SJCRH30 (cell line): ENCODE measurements at places on chromosomes 4 and X. TPM values are rescaled to one million over a fixed set of nuclear protein-coding genes. Genes with fewer than 3 reads are reported as not detected.

Gene DAPP1
- 0.18 and 0.49 TPM in 2 replicates for total RNA-seq

Gene BRS3
- total RNA-seq = not detected in 2 replicates

Gene ANKRD50
- total RNA-seq = 18.4 and 21.0 TPM in 2 replicates

Gene ADAM29
- not detected in 2 replicates for total RNA-seq

Gene L1CAM
- 14.2 and 14.7 TPM in 2 replicates for total RNA-seq

Gene SLC10A6
- total RNA-seq = not detected in 2 replicates

Gene AP1AR
- 23.1 and 24.7 TPM in 2 replicates for total RNA-seq

Gene GPC3
- 27.6 and 27.9 TPM in 2 replicates for total RNA-seq

Gene TENM3
- total RNA-seq = 57.4 and 58.5 TPM in 2 replicates

GRCh38 chr4:76744241-76744921 lies 153.6 kb downstream of the SOWAHB start:
- no peak for DNase-seq

DNA sequence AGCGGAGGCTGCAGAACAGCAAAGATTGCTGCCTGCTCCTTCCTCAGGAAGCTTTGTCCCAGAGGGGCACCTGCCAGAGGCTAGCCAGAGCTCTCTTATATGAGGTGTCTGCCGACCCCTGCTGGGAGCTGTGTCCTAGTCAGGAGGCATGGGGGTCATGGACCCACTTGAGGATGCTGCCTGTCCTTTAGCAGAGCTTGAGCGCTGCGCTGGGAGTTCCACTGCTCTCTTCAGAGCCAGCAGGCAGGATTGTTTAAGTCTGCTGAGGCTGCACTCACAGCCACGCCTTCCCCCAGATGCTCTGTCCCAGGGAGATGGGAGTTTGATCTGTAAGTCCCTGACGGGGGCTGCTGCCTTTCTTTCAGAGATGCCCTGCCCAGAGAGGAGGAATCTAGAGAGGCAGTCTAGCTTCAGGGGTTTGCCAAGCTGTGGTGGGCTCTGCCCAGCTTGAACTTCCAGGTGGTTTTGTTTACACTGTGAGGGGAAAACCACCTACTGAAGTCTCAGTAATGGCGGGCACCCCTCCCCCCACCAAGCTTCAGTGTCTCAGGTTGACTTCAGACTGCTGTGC lies 10.9 kb downstream of the DCK start:
- DNase-seq = no peak

- no peak for DNase-seq
These were observed 26.3 kb downstream of the TBC1D14 start for GRCh38 chr4:6935965-6936364.

DNA sequence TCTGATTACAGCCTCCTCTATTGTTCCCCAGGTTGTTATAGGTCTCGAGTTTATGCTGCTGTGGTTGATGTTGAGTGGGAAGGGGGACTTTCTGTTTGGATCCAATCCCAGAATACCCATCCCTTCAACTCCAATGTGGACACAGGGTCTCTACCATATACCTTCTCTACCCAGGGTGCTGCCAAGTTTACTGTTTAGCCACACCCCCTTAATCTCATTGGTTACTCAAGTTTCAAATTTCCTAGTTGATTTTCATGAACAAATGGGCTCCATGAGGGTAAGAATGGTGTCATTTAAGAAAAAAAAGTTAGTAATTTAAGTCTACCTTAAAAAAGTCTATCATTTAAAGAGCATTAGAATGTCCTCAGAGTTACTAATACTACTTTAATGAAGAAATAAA lies 3.6 kb upstream of the SPP1 start:
- DNase-seq = peak; percentile 32

- peak; percentile 79 for DNase-seq
These were observed 30.4 kb downstream of the FAT1 start for GRCh38 chr4:186693159-186693815.

DNA sequence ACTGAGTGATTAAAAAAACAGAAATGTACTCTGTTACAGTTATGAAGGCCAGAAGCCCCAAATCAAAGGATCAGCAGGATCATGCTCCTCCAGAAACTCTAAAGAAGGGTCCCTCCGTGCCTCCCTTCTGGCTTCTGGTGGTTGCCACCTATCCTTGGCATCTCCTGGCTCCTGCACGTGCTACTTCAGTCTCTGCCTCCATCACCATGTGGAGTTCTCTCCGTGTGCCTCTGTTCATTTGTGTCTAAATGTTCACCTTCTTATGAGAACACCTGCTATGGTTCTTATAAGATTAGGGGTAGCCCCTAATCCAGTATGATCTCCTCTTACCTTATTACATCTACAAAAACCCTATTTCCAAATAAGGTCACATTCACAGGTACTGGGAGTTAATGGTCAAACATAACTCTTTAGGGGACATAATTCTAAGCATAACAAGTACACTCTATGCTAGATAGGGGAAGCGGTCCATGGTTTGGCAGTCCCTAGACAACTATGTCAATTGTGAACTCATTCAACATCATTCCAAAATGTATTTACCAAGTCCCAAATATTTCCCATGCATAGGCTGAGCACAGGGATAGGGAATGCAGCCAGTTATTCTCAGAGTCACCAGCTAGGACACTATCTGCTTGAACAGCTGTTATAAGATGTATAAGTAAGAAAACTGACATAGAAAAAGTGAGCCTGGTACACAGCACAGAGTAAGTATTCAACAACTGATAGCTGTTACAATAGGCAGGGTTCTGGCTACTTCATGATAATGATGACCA lies 295.5 kb upstream of the BOD1L1 start:
- no peak for DNase-seq

- DNase-seq = no peak
These were observed 87.9 kb upstream of the GPC3 start for GRCh38 chrX:134073341-134073740.

DNA sequence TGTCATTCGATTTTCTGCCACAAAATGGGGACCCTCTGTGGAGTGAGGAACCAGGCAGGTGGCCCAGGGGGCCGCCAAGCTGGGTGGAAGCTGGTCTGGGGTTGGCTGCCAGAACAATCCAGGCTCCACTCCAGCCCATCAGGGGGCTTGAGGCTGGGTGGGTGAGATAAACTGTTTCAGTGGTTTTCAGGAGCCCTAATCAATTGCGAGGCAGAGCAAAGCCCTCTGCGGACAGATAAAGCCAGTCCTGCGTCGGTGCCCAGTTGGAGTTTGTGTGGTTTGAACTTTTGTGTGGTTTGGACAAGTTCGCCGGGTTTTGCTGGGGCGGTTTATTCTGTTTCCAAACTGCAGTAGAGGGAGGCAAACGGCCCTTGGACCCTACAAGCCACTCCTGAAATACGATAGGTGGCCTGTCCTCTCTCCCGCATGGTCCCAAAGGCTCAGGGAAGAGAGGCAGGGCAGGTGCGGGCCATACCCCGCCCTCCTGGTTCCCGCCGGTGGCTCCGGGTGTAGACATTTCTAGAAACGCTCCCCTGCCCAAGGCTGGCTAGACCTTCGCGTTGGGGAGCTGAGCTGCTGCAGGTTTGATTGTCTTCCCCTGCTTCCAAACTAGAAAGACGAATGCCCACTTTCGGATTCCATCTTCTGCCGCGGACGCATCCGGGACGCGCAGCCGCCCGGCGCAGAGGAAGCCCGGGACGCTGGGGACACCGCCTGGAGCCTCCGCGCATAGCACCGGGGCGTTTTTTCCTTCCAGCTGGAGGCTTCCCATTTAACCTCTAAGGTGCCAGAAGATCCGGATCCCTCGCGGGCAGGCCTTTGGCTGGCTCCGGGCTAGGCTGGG lies 169.0 kb upstream of the BCOR start:
- DNase-seq = peak; percentile 77

DNA sequence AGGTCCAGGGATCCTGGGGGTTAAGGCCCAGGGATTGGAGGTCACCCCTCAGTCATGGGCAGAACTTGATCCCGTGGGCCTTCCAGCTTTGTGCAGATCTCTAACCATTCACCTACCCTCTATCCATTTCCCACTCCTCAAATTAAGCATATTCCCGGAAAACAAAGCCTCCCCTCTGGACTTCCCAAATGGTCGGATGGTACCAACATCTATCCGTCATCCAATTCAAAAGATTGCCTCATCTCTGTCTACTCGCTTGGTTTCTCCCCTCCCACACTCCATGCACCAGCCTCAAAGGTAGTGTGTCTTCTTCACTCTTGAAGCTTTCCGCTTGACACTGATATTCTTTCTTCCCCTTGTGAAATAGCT lies 473 bp upstream of the BCLAF3 start:
- DNase-seq = no peak

DNA sequence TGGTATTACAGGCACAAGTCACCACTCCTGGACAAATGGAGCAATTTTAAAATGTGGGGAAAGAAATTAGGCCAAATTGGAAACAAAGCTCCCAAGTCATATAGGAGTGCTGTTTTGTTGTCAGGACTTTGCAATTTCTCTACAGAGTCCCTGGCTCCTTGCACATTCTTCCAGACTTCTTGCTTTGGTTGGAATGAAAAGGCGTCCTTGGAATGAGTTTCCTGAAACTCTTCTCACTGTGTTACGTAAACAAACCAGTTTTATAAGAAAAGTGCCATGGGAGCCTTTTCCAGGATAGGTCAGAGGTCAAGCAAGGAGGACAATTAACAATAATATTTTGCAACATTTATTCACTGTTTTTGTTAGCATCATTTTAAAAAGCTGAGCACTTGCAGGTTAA lies 32.4 kb upstream of the KIT start:
- no peak for DNase-seq

- DNase-seq = no peak
These were observed 9.3 kb upstream of the ADH1C start for GRCh38 chr4:99361899-99362275.

DNA sequence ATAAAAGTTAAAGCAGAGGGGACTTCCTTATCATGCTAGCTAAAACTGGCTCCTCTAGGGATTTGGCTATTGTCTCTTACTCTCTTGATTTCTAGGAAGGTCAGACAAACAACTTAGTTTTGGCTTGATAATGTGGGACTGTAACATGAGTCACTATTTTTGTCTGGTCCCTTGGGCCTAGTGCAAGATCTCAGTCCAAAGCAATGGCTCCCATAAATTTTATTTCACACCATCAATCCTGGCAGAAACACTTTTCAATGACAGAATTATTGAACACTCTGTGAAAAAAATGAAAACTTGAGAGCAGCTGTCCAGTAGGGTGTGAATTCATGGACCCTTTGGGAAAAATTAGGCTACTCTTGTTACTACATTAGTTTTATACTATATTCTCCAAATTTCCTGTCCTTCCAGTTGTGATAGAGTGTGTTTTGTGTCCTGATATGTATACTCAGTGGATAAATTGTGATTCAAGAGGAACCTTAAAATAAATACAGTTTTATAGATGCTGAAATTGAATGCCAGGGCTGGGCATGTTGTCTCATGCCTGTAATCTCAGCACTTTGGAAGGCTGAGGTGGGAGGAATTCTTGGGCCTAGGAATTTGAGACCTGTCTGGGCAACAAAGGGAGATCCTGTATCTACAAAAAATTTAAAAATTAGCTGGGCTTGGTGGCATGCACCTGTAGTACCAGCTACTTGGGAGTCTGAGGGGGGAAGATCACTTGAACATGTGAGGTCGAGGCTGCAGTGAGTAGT lies 10.8 kb upstream of the SNCA start:
- no peak for DNase-seq

- DNase-seq = no peak
These were observed 115.1 kb downstream of the SPANXA1 start for GRCh38 chrX:141469469-141469868.

DNA sequence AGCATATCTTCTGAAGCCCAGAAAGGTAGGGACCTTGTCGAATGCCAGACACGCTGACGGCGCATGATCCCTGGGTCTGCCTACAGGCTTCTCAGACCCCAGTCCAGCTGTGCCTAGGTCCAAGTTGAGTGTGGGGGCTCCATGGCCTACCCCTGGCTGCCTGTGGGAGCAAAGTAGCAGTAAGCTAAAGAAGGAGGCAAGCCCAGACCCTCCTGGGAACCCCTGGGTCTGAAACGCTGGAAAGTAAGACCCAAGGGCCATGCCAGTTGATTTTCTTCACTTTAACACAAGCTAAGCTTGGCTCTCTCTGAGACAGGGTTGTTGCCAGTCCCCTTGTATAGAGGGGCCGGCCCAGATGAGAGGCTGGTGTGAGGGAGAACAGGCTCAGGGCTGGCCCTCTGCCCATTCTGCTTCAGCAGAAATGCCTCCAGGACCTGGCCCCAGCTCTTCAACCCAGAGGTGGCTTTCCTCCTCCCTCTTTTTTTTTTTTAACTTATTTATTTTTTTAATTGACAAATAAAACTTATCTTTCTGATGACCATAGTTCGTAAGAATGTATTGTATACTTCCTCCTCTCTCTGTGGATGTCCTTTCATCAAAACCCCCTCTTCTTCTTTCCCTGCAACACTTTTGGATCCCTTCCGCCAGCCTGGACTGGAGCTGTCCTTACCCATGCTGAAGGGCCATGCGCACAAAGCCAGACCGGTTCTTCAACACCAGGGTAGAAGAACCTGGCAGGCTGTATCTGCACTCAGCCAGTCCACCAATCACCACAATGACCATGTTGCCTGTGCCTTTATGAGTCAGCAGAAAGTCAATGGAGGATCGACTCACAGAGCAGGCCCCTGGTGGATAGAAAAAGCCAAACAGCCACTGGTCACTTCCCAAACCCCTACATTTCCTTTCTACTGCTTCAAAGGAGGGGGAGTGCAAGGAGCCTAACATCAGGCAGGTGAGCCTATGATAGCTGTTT lies 7.1 kb downstream of the AWAT2 start:
- DNase-seq = no peak

DNA sequence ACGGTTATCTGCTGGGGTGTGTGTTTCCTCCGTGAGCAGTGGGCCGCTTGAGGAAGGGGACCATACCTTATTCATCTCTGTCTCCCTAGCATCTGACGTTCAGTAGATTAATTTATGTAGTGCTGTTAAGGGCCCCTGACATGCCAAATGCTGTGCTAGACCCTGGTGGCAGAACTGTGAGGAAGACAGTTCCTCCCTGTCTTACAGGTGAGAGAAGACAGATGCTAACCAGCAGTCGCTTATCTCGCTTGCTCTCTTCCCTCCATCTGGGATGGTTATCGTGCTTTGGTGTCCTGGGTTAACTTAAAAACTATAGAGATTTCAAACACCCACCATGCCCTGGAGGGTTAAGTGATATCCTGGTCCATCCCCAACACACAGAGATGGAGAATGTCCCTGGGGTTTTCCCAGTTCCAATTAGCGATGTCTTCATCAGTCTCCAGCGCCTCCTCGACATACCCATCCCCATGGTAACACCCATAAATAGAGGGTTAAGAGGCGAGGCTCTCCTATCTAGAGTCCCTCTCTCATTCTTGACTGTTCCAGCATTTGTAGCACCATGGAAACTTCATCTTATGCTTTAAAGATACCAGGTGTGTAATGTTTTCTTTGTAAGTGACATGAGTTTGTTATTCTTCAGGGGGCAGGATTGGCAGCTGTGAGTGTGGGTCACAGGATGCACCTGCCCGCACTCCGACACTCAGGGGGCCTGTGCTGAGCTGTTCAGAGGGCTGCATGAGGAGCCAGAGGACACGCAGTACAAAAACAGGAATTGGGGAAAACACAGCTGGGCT lies 135.2 kb downstream of the STK32B start:
- DNase-seq = no peak

- no peak for DNase-seq
These were observed 10.7 kb upstream of the WDR17 start for GRCh38 chr4:176054942-176055341.

DNA sequence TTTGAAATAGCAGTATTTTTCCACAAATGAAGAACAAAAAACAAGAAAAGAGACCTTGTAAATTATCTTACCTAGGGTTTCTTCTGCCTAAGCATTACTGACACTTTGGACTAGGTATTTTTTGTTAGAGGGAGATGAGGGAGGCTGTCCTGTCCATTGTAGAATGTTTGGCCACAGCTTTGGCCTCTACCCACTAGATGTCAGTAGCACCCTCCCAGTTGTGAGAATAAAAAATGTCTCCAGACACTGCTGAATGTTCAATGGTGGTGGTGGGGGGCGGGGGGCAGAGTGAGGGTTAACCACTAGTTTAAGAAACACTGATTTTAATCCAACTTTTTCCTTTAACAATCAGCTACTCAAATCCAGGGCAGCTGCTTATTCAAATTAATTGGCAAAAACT lies 25.8 kb downstream of the OTUD4 start:
- no peak for DNase-seq
